ENCODE measurements at places on chromosomes 4 and X.

DNA sequence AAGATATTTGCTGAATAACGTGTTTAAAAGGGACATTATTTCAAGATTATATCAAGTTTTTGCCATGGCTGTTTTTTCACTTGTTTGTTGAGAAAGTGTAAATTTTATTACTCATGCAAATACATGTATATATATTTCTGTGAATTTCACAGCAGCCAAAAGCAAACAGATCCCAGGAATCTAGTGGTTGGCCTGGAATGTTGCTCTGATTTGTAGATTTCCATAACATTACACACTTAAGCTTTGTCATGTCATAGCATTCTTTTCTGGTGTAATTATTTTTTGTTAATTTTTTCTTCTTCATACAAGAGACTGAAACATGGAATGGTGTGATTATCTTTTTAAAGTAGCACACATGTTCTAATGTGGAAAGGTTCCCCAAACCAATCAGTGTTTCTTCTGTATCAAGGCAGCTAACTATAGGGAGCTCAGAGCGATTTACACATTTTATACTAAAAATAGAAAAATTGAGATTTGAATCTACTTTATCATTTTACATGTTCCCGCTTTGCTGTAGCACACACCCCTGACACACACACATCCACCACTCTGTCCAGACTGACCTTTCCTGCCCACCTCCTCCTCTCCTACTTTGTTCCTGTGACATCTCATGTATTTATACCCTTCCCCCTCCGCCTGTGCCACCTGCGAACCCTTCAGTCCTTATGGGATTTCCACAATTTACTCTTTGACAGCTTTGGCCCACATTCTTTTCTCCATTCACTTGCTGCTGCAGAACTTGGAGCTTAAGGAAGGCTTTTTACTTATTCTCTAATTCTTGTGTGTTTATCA, 20.3 kb downstream of the RUFY3 start:
- no peak for DNase-seq

DNA sequence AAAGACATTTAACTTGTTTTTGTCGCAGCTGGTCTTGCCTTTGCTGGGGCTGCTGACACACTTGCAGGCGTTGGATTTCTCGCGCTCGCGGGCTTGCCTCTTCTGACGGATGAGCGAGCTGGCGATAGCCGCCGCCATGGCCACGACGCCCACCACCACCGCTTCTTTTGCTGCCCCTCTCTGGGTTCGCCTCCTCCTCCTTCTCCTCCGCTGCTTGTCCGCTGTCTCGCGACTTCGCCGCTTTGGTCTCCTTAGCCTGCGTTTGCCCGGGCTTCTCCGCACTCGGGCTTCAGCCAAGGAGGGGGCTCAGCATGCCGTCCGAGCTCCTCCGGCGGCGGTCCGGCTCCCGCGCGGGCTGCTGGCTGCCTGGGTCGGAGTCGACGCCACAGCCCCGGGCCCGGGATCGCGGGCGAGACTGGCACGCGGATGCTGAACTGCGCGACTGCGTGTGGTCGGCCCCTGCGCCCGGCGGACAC, 613 bp downstream of the FGF13 start:
- no peak for DNase-seq

- DNase-seq, result no peak
These were observed 119.0 kb downstream of the REELD1 start for GRCh38 chr4:146333187-146333894.

DNA sequence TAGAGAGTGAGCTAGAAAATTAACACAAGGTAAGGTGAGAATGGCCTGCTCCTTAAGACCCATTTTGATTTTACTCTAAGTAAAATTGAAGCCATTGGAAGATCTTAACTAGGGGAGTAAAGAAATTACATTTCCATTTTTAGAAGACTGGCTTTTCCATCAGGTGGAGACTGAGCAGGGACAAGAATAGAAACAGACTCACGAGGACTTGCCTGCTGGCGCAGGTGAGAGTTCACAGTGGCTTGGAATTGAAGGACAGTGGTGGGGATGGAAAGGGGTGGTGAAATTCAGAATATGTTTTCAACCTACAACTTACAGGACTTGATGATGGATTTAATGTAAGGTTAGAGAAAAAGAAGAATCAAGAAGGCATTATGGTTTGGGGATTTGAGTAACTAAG, 427.4 kb downstream of the INPP4B start:
- no peak for DNase-seq

DNA sequence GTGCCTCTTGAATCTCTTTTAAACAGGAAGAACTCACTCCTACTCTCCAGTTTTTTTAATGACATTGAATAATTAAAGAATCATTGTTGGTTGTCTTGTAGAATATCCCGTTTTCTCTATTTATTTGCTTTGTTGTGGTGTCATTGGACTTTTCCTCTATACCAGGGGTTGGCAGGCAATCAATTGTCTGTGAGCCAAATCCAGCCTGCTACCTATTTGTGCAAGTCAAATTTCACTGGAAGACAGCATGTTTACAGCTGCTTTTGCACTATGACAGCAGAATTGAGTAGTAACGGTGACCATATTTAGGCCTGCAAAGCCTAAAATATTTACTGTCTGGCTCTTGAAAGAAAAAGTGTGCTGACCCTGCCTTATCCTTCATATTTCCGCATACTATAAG, 34.8 kb downstream of the POLA1 start:
- no peak for DNase-seq

- DNase-seq, result no peak
These were observed 35.2 kb downstream of the SYNPO2 start for GRCh38 chr4:118923891-118924290.

- DNase-seq, result no peak
These were observed 27.7 kb downstream of the RGS12 start for GRCh38 chr4:3320361-3321023.

DNA sequence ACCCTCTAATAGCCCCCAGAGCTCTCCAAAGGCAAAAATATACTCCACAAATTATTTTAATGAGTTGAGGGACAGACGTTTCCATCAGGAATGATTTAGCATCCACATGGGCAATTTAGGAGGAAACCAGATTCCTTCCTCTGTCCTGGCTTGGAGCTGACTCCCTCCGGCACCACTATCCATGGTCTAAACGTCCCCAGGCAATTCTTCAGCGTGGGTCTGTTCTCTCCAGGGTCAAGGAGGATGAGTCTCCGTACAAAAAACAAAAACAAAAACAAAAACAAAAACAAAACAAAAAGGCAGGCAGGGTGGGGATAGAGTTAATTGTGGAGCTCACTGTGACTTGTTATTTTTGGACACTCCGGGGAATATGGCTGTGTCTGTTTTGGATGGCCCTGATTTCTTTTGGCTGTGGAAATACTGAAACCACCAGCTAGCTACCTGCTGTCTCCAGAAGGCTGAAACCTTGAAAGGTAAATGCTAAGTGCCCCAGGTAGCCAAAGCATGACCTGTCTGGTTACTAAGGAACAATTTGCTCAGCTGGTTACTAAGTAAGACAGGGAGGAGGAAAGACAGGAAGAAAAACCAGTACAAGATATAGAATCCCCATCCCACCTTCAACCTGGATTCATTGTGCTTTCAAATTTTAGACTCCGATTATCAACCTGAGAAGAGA, 419.1 kb upstream of the LCORL start:
- DNase-seq, result no peak

DNA sequence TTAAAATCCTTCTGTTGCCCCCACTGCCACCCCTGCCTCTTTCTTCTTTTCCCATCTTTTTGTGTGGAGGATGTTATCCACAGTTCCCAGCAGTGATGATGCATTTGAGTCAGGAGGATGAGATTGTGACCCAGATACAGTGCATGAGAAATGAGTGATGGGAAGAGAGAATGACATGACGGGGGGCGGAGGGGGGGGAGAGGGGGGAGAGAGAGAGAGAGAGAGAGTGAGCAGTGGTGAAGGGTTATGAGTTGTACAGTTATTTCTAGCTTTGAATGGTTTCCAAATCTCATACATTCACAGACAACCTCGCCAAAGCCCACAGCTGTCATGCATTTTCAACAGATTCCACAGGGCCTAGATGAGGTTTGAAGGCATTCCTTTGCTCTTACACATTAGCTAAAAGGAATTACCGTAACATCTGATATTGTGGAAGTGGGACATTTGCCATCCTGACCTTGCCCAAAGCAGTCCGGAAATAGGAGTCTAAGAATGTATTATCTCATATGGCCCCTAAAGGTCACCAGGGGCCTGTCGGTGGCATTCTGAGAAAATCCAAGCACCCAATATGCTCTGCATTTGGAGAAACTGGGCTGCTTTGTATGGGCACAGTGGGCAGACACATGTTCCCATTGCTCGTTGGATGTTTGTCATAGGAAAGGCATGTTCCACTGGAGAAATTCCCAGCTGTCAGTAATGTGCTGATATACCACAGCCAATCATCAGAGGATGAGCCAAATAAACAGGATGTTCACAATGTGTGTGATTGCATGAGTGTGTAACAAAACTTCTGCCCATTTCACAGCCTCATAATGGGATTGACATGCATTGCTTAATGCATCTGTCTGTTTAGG, 435.8 kb downstream of the SPRY1 start:
- no peak for DNase-seq

DNA sequence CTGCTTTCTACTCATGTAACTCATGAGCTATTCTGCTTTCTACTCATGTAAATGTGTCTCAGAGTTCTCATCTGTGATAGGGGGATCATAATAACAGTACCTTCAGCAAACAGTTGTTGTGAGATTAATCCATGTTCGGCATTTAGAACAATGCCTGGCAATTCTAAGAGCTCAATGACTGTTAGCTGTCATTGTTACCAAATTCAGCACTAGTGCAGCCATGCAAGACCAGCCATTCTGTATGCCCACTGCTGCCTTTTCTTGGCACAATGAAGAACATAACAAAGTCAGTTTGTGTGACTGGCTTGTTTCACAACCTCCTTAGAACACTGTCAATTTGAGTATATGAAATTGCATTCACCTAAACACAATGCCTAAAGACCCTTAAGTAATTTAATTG, 163.2 kb downstream of the ANK2 start:
- no peak for DNase-seq

DNA sequence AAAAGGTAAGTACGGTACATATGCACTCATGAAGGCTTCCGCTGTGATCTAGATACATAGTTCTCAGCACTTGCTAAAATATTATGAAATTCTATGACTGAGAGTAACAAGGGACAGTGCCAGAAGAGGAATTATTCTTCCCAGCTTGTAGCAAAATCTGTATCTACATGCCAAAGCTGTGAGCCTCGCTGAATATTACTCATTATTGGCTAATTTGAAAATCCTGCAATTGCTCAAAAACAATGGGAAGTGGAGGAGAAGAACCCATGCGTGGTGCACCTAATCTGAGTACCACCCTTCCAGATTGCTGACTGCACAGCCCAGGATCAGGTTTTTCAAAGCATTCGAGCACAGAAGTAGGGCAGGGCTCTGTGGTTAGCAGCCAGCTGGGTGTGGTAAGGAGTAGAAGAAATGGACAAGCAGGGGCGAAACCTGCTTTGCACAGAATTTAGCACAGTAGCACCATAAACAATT, 17.4 kb upstream of the PDCL2 start:
- DNase-seq, result no peak

GRCh38 chr4:24262616-24263015, 321.7 kb downstream of the DHX15 start:
- no peak for DNase-seq

DNA sequence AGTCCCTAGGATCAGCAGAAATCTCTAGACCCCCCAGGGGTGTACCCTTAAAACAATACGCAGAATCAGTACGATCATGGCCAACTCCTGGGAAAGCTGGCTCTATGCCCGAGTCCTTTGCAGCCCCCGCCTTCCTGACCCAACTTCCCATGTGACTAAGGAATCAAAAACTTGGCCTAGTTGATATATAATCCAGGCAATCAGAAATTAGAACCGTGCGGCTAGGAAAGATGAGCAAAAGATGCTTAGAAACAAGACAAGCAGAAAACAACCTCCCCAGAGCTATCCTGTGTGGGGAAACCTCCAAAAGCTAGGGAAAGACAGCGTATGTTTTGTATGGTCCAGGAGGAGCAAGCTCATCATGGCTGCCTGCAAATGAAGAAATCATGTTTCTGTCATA, 110.0 kb downstream of the PPARGC1A start:
- DNase-seq, result no peak

- DNase-seq, result no peak
These were observed 48.5 kb downstream of the ARHGEF38 start for GRCh38 chr4:105600951-105601350.

DNA sequence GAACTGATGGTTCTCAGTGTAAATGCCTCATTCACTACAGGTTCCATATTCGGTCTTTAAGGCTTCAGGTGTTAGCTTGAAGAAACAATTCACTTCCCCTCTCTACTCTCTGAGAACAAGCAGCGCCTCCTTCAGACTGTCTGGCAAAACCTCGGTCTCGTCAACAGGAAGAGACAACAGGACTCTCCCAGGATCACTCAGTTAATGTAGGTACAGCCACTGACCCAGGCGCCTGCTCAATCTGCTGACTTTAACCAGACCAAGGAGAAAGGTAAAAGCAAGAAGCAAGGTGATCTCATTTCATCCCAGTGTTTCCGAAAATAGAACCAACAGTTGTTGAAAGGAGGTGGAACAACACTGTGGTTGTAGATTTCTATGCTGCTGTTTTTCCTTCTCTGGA, 102.2 kb downstream of the SLC2A9 start:
- no peak for DNase-seq

- DNase-seq, result no peak
These were observed 45.8 kb upstream of the ITM2A start for GRCh38 chrX:79412972-79413371.

- no peak for DNase-seq
These were observed 36.3 kb upstream of the RBPJ start for GRCh38 chr4:26284536-26284935.

GRCh38 chr4:22235698-22236097, 280.2 kb downstream of the ADGRA3 start:
- DNase-seq, result no peak

DNA sequence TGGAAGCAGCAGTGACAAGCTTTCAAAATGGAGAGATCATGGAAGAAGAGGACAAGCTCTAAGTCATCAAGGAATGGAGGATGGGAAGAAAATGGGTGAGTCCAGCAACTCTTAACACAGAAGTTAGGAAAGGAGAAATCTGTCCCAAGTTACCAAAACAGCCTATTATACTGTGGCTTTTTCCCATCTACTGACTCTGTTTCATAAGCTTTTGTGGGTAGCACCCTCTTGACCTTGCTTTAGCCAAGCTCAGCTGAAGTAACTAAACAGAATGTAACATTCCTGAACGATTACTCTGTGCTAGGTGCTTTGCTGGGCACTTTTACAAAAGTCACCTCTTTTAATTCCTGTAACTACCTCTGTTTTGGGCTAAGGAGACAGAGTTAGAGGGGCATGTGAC, 54.9 kb downstream of the MAP7D2 start:
- DNase-seq, result no peak

DNA sequence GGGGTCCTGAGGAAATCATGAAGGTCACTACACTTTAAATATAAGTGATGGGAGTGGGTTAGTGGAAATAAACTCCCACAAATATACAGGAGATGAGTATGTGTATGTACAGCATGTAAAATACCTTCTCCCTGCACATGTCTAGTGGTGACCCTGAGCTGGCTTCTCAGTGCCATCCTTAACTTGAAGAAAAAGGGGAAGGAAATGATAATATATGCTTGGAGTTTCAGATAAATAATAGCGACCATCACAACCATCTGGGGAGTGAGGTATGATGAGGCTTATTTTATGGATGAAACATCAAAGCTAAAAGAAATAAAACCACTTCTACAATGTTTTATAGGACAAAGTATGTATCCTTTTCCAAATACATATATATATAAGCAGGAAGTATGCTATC, 41.0 kb upstream of the SORBS2 start:
- no peak for DNase-seq

GRCh38 chr4:177100307-177100706, 209.4 kb upstream of the NEIL3 start:
- DNase-seq, result no peak

GRCh38 chr4:145819853-145820181, 118.8 kb downstream of the ZNF827 start:
- no peak for DNase-seq

- DNase-seq, result no peak
These were observed 5.7 kb downstream of the PLP2 start for GRCh38 chrX:49177338-49177833.

Data from activated CD8-positive, alpha-beta memory T cell treated with anti-CD3 and anti-CD28 coated beads for 1 hour (primary cell).